ENCODE measurements at places on chromosomes 5 and 9.

DNA sequence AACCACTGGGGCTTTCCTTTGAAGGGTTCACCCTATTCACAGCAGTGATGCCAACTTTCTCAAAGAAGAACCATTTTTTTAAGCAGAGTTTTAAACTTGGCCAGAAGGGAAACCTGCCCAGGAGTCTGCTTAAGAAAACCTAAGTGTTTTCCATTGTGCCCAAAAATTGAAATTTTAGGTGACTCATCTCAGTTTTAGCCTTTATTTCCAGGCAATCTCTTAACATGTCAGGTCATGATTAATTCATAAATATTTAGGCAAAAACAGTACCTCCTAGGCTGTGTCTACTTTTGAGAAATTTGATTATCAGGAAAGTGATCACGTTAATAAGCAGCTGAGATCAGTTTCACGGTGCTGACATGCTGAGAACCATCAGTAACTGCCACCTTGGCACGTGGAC, 61.9 kb downstream of the TLE1 start:
- DNase-seq: no peak

GRCh38 chr9:17843236-17843635, 264.4 kb downstream of the SH3GL2 start:
- DNase-seq: no peak

GRCh38 chr5:166370928-166371690, 1920.3 kb upstream of the WWC1 start:
- no peak for DNase-seq

- no peak for DNase-seq
These were observed 11.3 kb downstream of the EBF1 start for GRCh38 chr5:159088371-159088770.

Measured in activated T-helper 1 cell treated with anti-CD3 and anti-CD28 coated beads, Interleukin-12 subunit alpha, Interleukin-12 subunit beta, Interleukin-2, Interleukin-4 antibody, amounts not matched to agents 30 ng/mL and 10 ng/mL and 1 ng/mL, durations not matched to agents 14 hours and 24 hours and 36 hours (primary cell).